CD4-positive, alpha-beta T cell treated with Interleukin-6 at 100 ng/mL for 8 hours (primary cell): ENCODE measurements at places on chromosomes 4 and X.

DNA sequence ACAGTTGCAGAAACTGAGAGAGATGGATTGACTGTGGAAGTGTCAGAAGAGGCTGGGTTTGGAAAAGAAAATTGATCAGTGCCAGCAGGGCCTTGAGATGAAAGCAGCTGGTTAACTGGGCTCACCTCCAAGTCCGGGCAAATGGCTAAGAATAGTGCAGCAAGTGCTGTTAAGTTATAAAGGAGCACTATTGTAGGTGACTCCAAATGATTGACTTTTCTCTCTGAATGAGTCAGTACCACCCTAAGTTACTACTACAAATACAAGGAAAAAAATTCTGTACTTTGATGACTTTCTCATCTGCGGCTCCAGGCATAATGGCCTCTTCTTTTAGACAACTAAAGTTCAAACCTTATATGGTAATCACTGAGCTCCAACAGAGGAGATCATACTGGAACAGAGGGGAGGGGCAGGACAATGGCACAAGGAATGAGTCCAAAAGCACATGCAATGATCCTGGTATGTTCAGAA is 733.4 kb upstream of the INTU start:
- DNase-seq: no peak

DNA sequence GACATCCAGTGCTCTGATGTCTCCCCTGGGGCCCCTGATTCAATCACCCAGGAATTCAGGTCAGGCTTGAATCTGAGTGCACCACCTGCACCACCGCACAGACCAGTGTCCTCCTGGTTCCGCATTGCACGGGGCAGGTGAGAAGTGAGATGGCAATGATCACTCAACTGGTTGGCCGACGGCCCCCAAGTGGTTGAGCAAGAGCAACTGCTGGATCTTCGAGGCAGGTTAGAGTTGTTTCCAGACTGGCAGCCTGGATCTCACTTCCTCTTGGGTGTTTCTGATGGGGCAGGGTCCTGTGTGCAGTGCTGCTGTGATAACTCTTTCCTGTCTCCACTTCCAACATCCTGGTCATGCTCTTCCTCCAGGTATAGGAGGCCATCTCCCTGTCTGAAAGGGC is 50.4 kb downstream of the C4orf50 start:
- no peak for DNase-seq

DNA sequence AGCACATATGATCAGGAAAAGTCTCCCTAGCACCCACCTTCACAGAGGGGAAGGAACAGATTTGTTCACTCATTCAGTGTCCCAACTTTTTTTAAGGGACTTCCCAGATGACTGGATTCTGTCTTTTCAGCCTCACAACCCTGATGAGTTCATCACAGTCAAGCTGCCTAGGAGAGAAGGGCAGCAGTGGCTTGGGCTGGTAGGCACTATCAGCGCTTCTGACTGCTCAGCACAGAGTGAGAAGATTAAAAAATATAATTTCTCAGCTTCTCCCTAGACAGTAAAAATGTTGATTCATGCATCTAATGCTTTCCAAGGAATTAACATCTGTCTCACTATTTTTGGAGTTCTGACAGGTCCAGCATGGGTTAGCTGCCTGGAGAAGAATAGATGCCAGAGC is 328.2 kb downstream of the DTHD1 start:
- no peak for DNase-seq

DNA sequence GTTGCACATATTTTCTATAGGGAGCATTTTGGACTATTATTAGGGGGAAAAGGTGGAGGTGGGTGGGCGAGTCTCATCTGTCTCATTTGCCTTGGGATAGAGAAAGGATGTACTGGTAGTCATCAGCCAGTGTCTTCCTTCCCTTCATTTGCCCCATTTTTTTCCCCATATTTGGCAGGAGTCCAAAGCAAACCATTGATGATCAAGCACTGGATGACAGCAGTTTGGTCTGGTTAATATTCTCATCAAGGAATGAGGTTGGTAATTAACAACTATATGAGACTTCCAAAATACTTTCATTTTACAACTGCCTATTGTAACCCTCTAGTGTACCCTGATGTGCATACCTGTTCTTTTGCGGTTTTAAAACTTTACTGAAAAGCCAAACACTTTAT is 22.6 kb upstream of the IGFBP7 start:
- DNase-seq: no peak

DNA sequence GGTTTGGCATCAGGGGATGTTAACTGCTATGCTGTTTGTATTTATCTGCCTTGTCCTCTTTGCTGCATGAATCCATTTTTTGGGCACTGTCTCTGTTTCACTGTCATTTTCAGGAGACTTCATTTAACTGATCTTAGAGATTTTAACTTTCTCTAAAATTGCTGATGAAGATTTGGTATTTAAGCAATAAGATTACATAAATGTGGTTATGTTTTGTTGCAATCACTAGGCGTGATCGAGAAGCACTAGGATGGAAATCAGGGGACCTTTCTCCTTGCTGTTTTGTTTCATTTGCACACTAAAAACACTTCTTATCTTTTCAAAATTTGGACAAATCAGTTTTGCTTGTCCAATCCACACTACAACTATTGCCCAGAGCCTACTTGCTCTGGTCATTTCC is 15.4 kb downstream of the CXCL2 start:
- no peak for DNase-seq

GRCh38 chr4:144423930-144424329 is 222.0 kb upstream of the HHIP start:
- DNase-seq: no peak

- DNase-seq: no peak
These were observed 70.0 kb downstream of the EVC2 start for GRCh38 chr4:5638316-5638715.

DNA sequence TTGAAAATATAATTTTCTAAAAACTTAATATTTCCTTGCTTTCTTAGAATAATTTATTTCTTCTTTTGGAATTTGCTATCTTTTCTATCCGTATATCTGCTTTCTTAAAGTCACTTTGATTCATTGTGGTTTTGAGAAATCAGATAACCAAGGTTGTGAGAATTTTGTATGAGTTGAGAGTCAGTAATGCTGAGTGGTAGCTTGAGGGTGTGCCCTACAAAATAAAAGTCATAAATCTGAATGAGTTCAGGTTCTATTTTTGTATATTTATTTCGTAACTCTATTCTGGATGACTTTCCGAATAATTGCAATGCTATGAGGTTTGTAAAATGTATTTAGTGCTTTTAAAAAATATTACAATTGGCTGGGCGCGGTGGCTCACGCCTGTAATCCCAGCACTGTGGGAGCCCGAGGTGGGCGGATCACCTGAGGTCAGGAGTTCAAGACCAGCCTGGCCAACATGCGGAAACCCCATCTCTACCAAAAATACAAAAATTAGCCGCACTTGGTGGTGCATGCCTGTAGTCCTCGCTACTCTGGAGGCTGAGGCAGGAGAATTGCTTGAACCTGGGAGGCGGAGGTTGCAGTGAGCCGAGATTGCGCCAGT is 8.9 kb downstream of the COPS4 start:
- DNase-seq: no peak

DNA sequence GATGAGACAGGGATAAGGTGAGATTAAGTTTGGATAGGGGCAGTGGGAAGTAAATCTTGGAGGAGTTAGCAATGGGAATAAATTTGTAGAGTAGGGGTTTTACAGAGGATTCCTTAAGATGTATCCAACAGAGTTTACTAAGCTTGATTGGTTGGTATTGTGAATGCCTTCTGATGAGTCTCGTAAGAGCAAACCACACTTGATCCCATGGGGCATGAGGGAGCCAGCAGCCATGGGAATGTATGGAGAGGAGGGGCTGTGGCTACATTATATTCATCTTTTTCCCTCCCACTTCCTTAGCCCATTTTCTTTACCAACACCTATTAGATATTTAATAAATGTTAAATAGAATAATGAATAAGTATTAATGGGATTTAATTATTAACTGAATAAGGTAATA is 126.6 kb upstream of the NDST3 start:
- no peak for DNase-seq

DNA sequence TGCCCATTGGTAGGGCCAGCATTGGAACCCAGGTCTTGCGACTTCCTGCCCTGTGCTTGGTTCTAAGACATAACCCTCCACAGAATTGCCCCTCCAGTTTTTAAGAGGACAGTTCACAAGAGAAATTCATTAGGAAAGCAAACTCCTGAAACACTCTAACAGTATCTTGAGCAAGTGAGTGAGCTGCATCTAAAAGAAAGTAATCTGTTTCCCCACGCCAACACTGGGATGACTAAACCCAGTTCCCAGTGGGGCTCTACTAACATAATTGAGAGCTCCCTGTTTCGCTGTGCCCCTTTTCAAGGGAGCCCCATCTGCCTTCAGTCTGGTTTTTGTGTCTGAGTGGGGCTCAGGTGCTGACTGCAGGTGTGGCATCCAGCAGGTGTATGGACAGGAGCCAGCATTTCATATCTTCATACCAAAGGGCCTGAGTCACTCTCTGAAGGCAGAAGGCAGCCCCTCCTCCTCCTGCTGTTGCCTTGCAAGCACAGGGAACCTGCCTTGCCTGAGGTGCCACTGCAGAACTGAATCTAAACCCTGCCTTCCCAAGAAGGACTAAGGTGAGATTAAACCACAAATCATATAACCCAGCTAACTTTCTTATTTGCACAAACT is 8.0 kb downstream of the AMOT start:
- no peak for DNase-seq

- no peak for DNase-seq
These were observed 380.5 kb downstream of the SH2D1A start for GRCh38 chrX:124726881-124727280.

DNA sequence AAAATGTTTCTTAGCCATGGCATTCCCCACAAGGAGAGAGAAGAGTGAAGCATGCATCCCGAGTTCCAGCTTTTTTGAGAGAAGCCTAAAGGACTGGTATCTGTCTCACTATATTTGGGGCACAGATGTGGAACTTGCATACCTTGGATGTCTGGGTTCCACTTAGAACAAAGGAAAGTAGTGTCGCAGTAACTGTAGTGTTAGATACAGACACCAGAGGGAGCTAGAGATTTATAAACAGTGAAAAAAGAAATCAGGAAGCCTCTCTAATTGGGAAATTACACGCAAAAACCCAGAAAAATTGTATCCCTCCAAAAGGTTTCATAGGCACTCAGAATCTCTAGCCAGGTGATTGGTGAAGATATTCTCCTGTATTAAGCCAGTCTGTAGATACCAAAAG is 34.4 kb downstream of the AGTR2 start:
- no peak for DNase-seq

DNA sequence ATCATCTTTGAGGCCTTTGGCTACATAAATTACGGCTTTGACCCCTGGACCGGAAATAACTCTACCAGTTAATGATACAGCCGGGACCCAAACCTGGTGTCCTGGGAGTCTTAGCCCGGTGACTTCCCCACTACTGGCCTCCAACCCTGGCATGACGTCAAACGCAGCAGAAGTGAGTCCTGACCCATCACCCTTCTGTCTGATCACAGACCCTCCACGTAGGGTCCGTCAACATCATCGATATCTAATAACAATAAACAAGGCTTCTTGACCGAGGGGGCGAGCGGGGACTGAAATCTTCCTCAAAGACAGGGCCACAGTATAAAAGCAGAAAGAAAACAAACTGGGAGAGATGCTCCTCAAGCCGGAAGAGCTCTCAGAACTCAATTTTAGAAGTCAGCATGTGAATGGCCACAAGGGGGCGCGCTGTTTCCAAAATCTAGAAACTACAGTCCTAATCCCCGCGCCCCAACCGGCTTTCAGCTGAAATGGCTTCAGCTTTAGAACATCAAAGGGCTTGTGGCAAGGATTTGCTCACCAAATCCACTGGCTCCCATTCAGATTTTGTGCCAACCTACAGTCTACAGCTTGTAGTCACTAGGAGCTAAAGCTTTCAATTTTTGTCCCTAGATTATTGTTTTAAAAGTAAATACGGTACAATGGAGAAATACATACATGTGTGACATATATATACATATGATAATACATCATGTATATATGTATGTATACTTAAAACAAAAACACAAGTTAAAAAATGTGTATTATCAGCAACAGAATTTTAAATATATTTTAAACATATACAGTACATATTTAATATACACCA is 46.4 kb upstream of the ENPP6 start:
- DNase-seq: peak; percentile 91

- no peak for DNase-seq
These were observed 71.4 kb downstream of the COX7B2 start for GRCh38 chr4:46837639-46838038.

GRCh38 chrX:140292961-140293360 is 211.9 kb downstream of the SOX3 start:
- no peak for DNase-seq

GRCh38 chrX:42704454-42704853 is 73.5 kb downstream of the PPP1R2C start:
- peak; percentile 2 for DNase-seq

DNA sequence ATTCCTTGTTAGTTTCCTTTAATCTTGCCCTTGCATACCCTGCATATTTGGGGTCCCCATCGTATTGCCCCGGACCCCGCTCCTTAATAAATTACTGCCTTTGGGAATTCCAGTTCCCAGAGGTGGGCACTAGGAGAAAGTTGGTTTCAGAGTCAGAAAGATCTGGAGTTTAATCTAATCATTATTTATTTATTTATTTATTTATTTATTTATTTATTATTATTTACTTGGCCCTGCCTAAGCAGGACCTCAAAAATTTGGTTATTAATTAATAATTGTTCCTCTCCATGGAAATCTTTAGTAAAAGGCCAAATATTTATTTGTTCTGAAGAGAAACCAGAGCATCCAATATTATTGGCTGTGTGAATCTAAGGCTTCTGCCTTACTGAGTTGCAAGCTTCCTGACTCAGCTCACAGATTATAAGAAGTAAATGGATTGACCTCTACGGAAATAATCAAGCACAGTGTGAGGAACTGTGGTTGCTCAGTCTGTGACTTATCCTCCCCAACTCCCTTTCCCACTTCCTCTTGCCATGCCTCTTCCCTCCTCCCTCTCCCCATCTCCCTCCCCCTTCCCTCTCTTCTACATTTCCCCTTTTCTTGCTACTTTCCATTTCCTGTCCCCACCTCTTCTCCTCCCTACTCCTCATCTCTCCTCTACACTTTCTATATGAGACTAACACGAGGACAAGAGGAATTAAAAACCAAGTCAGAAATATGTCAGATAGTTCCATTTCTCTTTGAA is 61.5 kb upstream of the AP1S2 start:
- no peak for DNase-seq

GRCh38 chr4:75494563-75494962 is 19.6 kb downstream of the RCHY1 start:
- no peak for DNase-seq

GRCh38 chr4:104128850-104129213 is 365.9 kb downstream of the CXXC4 start:
- no peak for DNase-seq

DNA sequence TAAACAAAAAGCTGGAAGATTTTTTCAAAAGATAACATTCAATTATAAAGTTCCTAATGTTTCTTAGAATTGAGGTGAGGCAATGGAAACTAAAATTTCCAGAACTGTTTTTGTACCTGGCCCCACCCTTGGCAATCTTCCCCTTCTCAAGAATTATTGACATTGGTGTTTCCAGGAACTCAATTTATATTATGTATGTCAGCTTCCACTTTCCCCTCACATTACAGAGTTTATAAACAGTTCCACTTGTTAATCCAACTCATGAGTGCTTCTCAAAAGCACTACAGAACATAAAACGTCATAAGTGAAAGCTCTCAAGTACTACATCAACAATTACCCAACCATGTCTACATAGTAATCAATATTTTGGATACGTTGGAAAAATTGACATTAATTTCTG is 107.4 kb downstream of the FAM13A start:
- DNase-seq: no peak

- no peak for DNase-seq
These were observed 211.7 kb downstream of the DLG3 start for GRCh38 chrX:70656304-70656703.

- DNase-seq: no peak
These were observed 68.8 kb upstream of the PPP1R2C start for GRCh38 chrX:42846741-42847140.

- no peak for DNase-seq
These were observed 84.2 kb upstream of the NRK start for GRCh38 chrX:105738162-105738561.
